ENCODE measurements at places on chromosomes 16 and 17.
A peak's percentile ranks its signal among the peaks of the same experiment; 100 is the strongest.

GRCh38 chr17:79495665-79496064, 115.2 kb downstream of the RBFOX3 start:
- no peak for DNase-seq

- DNase-seq, result no peak
These were observed 46.2 kb downstream of the ZFPM1 start for GRCh38 chr16:88499292-88499691.

DNA sequence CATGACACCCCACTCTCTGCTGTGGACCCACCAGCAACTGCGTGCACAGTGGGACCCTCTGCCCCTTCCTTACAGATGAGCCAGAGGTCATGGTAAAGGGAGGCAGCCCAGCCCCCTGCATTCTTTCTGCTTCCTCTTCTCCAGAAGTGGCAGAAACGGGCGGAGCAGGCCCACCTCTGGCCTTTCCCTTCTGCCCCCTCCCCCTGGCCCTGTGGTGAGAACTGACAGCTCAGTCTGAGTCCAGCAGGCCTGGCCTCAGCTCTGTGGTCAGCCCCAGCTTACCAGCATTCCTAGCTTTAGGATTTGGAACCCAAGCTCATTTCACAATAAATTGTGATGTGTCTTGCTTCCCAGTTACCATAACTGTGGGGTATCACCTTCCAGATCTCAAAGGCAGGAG, 4.8 kb upstream of the ANKRD11 start:
- no peak for DNase-seq

DNA sequence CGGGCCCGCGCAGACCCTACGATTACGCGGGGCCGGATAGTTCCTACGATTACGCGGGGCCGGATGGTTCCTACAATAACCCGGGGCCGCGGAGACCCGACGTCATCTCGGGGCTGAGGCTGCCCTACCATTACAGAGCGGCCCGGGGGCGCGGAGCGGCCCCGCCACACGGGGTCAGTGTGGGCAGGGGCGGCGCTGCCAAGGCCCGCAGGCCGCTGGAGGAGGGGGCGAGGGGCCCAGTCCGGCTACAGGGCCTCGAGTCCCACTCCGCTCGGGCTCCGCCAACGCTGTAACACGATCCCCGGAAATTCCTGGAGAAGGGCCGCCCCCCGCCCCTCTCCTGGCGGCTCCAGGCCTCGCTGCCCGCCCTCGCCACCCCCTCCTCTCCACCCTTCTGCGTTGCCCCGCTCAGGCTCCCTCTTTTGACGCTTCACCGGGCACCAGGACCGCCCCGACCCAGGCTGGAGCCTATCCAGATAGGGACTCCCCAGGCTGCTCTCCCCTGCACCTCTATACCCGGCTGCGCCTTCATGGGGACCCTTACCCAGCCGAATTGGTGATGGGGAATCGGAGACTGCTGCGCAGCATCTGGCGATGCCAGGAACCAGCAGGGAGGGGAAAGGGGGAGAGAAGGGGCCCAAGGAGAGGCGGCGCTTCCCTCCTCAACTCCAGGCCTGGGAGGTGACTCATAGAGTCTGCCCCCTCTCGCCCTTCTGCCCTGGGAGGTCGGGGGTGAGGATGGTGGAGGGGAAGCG, at the start of gene RAB34:
Gene RAB34 (minus strand): TSS at position 291 of the 755 bp plus-strand sequence. CDS start 602 bp downstream, outside the sequence.
- DNase-seq, result peak; percentile 37

- DNase-seq, result no peak
These were observed 157.2 kb downstream of the MYO1D start for GRCh38 chr17:32719689-32720088.

- DNase-seq, result no peak
These were observed 178.8 kb downstream of the BANP start for GRCh38 chr16:88130016-88130415.

DNA sequence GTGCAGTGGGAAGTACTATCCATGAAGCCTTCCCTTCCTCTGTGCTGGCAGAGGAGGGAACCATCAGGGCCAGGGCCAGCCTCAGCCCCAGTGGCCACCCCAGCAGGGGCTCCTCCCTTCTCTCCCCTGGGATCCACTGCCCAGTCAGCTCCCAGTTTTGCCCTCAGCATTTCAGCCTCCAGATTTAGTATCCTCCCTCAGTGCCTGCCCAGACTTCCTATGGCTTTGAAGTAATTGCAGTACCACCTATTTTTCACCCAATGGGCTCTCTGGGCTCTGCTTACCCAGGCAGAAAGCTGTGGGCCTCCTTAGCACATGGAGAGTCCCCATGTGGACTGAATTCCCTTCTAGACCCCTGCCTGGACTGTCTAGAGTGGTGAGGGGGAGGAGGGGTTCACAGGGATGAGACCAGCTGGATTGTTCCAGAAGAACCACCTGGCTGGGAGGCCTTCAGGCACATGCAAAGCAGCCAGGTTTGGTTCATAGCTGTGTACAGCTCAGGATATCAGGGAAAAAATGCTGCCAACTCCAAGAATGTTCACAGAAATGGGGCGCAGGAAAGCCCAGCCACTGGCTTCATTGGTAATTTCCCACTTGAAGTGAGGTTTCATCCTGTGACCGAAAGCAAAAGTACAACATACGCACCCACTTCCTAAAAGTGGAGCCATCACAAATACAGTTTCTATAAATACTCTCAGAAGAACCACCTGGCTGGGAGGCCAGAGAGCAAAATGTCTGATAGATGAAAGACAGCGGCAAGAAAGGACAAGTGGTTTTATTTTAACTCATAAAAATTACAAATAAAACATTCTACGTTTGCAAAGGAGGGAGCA, 15.2 kb upstream of the HERPUD1 start:
- peak; percentile 54 for DNase-seq

- no peak for DNase-seq
These were observed 18.7 kb upstream of the PIK3R6 start for GRCh38 chr17:8885967-8886684.

DNA sequence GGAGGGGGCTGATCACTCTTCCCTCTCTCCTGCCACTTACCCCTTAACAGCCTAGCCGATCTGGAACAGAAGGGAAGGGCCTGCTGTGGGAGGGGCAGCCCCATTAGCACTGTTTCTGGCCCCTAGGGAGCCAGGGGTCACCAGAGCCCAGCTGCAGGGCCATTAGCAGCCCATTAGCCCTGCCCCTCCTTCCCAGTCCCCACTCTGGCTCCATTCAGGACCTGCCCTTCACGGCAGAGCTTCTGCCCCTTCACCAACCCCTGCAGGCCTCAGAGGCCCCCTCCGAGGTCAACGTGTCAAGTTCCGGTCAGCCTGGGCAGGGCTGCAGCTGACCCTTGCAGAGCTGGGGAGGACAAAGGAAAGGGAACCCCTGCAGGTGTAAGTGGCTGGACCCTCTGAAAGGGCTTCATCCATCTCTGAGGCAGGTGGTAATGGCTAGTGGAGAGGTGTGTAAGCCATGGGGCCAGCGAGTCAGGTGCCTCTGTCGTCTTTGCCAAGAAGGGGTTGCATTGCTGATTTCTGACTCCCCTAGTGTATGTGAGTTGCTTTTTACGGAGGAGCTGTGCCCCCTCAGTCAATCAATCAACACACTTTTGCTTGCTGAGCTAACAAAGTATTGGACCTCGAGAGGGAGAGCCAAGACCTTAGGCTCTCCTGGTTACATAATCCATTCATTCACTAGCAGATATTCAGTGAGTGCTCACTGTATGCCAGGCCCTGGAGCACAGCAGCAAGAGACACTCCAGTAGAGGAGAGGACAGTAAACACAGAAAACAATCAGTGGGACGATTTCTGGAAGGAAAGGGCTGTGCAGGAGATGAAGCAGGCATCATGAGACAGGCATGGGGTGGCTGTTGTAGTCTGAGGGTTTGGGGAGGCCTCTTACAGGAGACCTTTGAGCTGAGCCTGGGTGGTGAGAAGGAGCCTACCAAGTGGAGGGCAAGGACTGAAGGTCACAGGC, 18.2 kb upstream of the KCNJ12 start:
- no peak for DNase-seq

DNA sequence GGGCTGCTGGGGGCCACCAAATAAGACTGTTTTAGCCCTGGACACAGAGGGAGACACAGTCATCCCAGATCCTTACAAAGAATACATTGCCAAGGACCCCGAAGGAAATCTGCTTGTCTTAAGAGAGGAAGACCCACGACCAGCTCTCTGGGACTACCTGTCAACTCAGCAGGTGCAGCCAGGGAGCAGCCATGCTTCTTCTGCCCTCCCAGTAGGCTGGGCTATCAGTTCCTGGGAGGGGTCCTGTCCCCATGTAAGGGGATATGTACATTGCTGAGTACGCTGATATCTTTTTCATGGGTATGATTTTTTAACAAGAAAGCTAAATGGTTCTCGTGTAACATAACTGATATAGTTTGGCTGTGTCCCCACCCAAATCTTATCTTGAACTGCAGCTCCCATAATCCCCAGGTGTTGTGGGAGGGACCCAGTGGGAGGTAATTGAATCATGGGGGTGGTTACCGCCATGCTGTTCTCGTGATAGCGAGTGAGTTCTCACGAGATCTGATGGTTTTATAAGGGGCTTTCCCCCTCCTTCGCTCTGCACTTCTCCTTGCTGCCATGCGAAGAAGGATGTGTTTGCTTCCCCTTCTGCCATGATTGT, 11.3 kb downstream of the SSTR2 start:
- no peak for DNase-seq

DNA sequence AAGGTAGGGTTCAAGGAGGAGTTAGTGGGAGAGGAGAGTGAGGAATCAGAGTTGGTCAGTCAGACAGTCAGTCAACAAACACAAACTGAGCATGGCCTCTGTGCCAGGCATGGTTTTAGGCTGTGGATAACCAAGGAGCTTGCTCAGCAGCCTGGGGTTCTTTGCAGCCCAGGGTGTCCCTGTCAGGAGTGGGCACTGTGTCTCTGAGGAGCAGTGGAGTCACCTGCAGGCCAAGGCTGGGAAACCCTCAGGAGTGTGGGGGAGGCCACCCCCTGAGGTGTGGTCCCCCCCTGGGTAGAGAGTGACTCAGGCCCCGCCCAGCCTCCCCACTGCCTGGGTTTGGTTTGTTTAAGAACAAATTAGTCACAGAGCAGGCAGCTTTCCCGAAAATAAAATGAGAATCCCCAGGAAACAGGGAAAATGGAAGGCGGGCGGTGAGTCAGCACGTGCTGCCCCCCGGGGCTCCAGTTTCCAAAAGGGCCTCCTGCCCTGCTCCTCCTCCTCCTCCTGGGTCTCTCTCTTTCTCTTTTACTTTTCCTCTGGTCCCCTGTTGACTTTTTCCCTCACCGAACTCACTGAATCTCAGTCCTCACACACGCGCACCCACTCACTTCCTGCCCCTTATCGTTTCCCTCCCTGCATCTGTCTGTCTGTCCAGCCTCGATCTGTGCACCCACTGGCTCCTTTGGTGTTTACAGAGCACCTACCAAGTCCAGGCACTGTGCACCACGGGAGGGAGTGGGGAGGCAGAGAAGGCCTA, 44.3 kb downstream of the SOCS3 start:
- no peak for DNase-seq

DNA sequence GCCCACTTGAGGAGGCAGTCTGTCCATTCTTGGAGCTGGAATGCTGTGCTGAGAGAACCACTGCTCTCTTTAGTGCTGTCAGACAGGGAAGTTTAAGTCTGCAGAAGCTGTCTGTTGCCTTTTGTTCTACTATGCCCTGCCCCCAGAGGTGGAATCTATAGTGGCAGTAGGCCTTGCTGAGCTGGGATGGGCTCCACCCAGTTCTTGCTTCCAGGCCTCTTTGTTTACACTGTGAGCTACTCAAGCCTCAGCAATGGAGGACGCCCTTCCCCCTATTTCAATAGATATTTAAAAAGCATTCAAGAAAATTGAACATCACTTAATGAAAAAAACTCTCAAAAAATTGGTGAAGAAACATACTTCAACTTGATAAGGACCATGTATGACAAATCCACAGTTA, 313.5 kb downstream of the PHKB start:
- DNase-seq, result no peak

DNA sequence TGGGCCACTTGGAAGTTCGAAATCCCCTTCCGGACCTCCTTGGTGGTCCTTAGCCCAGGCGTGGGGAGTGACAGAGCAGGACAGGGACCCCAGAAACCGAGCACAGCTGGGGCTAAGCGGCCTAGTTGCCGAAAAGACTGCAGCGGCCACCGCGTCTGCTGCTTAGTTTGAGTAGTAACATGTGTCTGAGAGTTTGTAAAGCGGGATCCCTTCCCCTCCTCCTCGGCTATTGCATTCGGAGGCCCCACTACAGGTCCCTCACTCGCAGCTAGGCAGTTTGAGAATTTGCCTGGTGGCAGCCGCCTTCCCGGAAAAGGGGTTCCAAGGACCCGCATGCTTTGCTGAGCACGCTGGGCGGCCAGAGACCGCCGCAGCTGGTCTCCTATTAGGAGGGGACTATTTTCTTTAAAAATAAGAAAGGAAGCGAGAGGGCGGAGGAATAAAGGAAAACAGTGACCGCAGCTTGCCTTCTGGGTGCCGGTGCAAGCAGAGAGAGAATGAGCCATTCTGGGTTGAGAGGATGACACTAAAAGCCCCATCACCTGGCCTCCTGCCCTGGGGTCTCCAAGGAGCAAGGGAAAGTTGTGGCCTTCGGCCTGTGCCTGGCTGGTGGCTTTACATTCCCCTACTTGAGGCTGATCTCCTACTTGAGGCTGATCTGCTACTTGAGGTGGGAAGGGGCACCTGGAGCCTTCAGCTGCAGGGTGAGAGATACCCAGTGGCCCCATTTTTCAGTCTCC, 1.1 kb upstream of the HOXB5 start:
- no peak for DNase-seq

DNA sequence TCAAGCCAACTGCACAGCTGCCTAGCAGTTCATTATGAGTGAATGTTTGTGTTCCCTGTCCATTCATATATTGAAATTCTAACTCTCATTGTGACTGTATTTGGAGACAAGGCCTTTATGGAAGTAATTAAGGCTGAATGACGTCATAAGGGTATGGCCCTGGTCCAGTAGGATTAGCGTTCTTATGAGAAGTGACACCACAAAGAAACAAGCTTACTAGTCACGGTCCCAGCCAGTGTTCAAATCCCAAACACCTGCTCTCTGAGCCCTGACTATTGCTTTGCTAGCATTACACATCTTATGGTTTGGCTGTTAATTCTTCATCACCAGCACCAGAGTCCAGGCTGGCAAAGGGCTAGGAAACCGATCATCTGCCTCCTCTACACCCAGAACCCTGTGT, 2.2 kb downstream of the ZNF668 start:
- DNase-seq, result no peak

DNA sequence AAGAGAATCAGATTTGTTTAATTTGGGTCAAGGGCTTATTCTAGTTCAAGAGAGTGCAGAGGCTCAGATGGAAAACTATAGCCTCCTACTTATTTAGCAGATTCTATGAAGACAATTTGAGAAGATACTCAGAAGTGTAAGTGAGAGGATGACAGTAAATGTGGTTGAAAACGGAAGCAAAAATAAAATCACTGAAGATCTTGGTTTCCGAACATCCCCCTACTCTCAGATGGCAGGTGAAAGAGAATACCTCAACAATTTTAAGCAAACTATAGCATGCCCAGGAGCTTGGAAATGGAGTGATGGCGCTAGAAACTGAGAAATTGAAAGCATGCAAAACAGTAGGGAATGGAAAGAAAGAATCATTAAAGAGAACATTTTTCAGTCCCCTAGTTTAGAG, 705.5 kb upstream of the CDH8 start:
- DNase-seq, result no peak

GRCh38 chr16:58266336-58266735, 28.5 kb downstream of the PRSS54 start:
- DNase-seq, result no peak

- peak; percentile 46 for DNase-seq
These were observed 6.9 kb upstream of the GJD3 start for GRCh38 chr17:40371261-40371929.
